Karpas-422 (cell line): ENCODE measurements at places on chromosomes 12 and 14. TPM values are rescaled to one million over a fixed set of nuclear protein-coding genes. Genes with fewer than 3 reads are reported as not detected.

GRCh38 chr14:22427771-22428231 lies 161.2 kb downstream of the DAD1 start:
- peak overlapping the region; percentile 97; the same call in 1 of the 2 replicates for H3K27ac ChIP-seq
- peaks cover 97% of the 10 kb centered on the region for H3K4me1 ChIP-seq
- H3K27me3 ChIP-seq = no peaks in the 10 kb centered on the region
- DNase-seq = no peak
- H3K4me3 ChIP-seq = no peak overlapping the region

The FKBP4 gene
- 76.7 and 98.3 TPM in 2 replicates for total RNA-seq

GRCh38 chr14:75469606-75470237 lies 41.9 kb downstream of the JDP2 start:
- no peak overlapping the region for H3K27ac ChIP-seq
- no peak overlapping the region for H3K4me3 ChIP-seq
- no peak for DNase-seq
- no peaks in the 10 kb centered on the region for H3K27me3 ChIP-seq
- H3K36me3 ChIP-seq = no peaks in the 10 kb centered on the region

DNA sequence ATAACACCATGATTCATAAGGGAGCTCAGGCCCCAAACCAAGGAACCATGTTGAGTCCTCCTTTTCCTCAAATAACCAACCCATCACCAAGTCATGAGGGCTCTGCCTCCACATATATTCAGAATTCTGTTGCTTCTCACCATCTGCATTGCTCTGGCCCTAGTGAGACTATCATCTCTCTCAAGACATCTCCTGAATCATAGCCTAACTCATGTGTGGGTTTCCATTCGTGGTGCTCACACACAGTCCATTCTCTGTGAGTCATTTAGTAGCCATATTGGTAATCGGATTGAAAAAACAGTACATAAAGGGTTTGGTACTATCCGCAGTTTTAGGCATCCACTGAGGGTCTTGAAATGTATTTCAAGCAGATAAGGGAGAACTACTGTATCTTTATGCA lies 5.1 kb upstream of the SLC38A2 start:
- H3K36me3 ChIP-seq = no peaks in the 10 kb centered on the region
- no peak overlapping the region for H3K4me3 ChIP-seq
- no peaks in the 10 kb centered on the region for H3K27me3 ChIP-seq
- DNase-seq = no peak

DNA sequence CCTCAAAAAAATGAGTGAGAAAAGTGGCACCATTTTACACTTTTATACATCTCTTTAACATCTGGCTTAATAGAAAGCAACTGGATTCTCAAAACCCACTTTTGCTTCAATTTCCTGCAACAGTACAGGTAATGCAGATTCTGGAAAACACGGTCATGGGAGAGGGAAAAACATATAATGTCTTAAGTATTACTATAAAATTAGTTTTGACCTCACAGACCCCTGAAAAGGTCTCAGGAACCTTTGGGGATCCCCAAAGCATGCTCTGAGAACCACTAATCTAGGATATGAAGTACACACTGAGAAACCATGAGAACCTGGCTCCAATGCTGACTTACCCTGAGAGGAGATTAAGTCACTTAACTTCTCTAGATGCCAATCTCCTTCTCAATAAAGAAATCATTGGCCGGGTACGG lies 64.7 kb downstream of the PPP2R5E start:
- DNase-seq = no peak
- H3K27me3 ChIP-seq = no peaks in the 10 kb centered on the region
- H3K27ac ChIP-seq = peak overlapping the region; percentile 65
- H3K4me3 ChIP-seq = peak overlapping the region; percentile 38; the same call in 1 of the 2 replicates
- peaks cover 54% of the 10 kb centered on the region for H3K4me1 ChIP-seq

- DNase-seq = no peak
- peaks cover 73% of the 10 kb centered on the region for H3K4me1 ChIP-seq
- no peaks in the 10 kb centered on the region for H3K27me3 ChIP-seq
- H3K36me3 ChIP-seq = peaks cover 4% of the 10 kb centered on the region
- peak overlapping the region; percentile 100 for H3K4me3 ChIP-seq
Observed at GRCh38 chr12:31321897-31322228, 4.1 kb downstream of the SINHCAF start.

DNA sequence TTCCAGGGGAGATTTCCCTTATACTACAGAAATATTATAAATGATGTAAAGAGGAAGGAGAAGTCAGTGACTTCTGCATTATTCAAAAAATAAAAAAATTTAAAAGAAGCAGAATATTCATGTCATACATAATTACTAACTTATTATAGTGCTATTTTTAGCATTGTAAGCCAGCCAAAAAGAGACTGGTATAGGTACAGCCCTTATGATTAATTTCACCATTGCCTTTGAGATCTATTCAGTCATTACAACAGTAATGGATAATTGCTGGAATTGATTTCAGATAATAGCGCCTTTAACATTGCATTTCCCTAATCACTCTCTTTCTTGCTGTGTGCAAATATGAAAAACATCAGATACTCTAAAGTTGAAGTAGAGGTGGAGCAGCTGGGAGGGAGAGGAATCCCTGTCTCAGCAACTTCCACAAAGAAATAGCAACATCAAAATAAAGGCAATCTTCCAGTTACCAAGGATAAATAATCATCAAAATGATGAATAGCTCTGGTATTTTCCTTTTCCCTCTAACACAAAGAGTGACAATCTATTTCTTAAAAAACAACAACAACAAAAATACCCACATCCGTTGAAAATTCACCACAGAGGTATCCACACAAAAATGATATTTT lies 71.8 kb upstream of the OVCH1 start:
- H3K4me3 ChIP-seq = no peak overlapping the region
- H3K27me3 ChIP-seq = no peaks in the 10 kb centered on the region
- DNase-seq = no peak
- no peak overlapping the region for H3K27ac ChIP-seq
- H3K4me1 ChIP-seq = no peaks in the 10 kb centered on the region
- no peaks in the 10 kb centered on the region for H3K36me3 ChIP-seq

DNA sequence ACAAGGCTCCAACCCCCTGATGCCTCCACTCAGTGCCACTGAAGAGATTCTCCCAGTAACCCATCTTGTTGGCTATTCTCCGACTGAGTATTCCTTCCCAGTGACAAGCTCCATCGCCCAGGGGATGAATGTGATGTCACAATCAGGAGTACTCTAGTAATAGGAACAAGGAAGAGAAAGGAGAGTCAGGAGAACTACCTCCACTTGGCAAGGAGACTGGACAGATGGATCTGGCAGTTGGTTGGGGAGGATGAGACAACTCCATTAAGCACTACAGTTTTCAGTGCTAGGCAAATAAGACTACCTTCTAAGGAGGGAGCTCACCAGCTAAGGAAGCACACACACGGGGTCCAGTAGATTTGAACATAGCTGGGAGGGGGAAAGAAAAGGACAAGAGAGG lies 5.3 kb downstream of the RNF41 start:
- no peak overlapping the region for H3K27ac ChIP-seq
- DNase-seq = no peak
- H3K27me3 ChIP-seq = no peaks in the 10 kb centered on the region
- H3K4me3 ChIP-seq = no peak overlapping the region

DNA sequence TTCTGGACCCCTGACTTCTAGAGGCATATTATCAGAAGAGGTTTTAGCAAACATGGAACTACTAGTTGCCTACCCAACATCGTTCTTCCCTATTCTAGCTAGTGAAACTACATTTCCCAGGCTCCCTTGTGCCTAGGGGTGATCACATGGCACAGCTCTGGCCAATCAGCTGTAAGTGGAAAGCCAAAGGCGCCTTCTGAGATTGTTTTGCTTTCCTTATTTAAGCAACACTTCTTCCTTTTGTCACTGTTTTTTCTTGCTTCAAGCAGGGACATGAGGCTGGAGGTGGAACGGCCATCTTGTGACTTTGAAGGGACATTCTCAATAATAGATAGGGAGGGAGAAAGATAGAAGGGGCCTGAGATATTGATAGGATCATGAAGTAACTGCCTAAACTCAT lies 136.7 kb downstream of the ZNF664 start:
- no peaks in the 10 kb centered on the region for H3K36me3 ChIP-seq
- H3K4me3 ChIP-seq = no peak overlapping the region
- H3K27me3 ChIP-seq = no peaks in the 10 kb centered on the region
- H3K4me1 ChIP-seq = no peaks in the 10 kb centered on the region
- DNase-seq = peak; percentile 83

The EGLN3 gene
- 0.22 TPM in 1 of 2 replicates, not detected in the other for total RNA-seq

The AQP6 gene
- total RNA-seq = 0.04 and 0.79 TPM in 2 replicates

The GUCY2C gene
- total RNA-seq = 0.07 and 0.48 TPM in 2 replicates

- DNase-seq = no peak
- no peaks in the 10 kb centered on the region for H3K36me3 ChIP-seq
- no peak overlapping the region for H3K4me3 ChIP-seq
- H3K27ac ChIP-seq = no peak overlapping the region
- H3K4me1 ChIP-seq = no peaks in the 10 kb centered on the region
- H3K27me3 ChIP-seq = no peaks in the 10 kb centered on the region
Observed at GRCh38 chr14:92955381-92955780, 32.4 kb downstream of the CHGA start.

The OR6C2 gene
- not detected in 2 replicates for total RNA-seq

DNA sequence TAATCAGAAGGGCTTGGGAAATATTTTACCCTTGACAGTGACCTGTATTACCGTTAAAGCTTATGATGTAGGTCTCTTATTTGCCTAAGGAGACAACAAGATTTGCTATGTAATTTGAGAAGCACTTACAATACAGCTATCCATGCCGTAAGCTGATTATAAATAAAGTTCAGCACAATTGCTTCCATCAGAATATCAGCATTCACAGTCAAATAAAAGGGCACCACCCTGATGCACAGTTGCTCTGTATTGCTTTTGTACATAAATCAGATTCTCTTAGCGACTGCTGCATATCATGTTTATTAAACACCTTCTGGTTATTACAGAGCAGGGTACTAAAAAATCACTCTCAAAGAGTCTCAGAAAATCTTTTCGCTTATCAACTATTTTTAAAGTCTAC lies 67.3 kb upstream of the VRK1 start:
- no peaks in the 10 kb centered on the region for H3K36me3 ChIP-seq
- H3K4me1 ChIP-seq = peaks cover 17% of the 10 kb centered on the region
- DNase-seq = no peak
- no peaks in the 10 kb centered on the region for H3K27me3 ChIP-seq

The ASPG gene
- total RNA-seq = not detected in 2 replicates

- no peak overlapping the region for H3K27ac ChIP-seq
- no peak overlapping the region for H3K4me3 ChIP-seq
- no peaks in the 10 kb centered on the region for H3K4me1 ChIP-seq
- no peak for DNase-seq
Observed at GRCh38 chr12:82047446-82047845, 288.3 kb upstream of the PPFIA2 start.

GRCh38 chr14:99207456-99207855 lies 64.5 kb downstream of the BCL11B start:
- DNase-seq = no peak
- no peaks in the 10 kb centered on the region for H3K36me3 ChIP-seq
- H3K4me3 ChIP-seq = no peak overlapping the region
- no peaks in the 10 kb centered on the region for H3K27me3 ChIP-seq

DNA sequence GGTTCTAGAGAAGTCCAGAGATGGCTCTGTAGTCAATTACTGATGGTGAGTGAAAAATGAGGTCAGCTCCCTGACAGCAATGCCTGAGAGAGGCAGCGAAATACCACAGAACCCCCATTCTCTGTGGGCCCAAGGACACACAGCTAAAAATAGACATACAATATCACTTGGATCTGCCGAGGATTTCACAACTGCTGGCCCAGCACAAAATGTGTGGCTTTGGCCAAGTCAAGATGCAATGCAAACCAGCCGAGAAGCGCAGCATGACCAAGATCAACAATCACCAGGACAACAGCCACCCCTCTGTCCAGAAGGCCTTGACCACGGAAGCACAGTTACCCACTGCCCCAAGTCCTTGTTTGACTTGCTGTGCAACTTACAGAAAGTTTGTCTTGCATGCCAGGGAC lies 52.2 kb downstream of the CKAP4 start:
- no peak overlapping the region for H3K27ac ChIP-seq
- no peak overlapping the region for H3K4me3 ChIP-seq
- H3K4me1 ChIP-seq = no peaks in the 10 kb centered on the region
- no peak for DNase-seq
- H3K27me3 ChIP-seq = no peaks in the 10 kb centered on the region
- no peaks in the 10 kb centered on the region for H3K36me3 ChIP-seq

DNA sequence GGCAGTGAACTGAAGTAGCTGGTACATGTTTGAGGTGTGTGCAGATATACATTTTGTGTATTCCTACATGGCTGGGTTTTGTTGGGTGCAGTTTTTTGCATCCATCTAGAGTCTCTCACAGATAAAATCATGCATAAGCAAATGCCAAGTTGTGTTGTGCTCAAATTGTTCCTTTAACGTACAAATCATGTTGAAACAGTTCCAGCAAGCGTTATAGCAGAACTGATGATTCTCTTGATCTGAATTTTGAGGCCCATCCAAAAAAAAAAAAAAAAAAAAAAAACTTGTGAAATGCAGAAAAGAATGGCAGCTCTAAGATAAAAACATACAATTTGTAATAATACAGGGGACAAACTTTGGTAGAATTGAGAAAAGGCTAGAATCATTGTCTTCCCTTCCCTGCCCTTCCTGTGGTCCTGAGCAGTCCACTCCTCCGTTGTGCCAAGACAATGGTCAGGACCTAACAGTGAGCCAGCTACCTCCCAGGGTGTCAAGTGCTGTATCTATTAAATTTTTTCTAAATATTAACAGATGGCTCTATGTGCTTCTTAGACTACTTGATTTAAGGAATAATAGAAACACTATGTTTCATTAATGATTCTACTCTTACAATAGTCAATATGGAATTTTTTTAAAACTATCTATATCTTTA lies 122.1 kb downstream of the PLEKHA5 start:
- H3K27me3 ChIP-seq = no peaks in the 10 kb centered on the region
- H3K36me3 ChIP-seq = peaks cover 3% of the 10 kb centered on the region
- DNase-seq = no peak
- peaks cover 7% of the 10 kb centered on the region for H3K4me1 ChIP-seq
- no peak overlapping the region for H3K27ac ChIP-seq
- H3K4me3 ChIP-seq = no peak overlapping the region

The KRT6C gene
- total RNA-seq = not detected in 2 replicates

DNA sequence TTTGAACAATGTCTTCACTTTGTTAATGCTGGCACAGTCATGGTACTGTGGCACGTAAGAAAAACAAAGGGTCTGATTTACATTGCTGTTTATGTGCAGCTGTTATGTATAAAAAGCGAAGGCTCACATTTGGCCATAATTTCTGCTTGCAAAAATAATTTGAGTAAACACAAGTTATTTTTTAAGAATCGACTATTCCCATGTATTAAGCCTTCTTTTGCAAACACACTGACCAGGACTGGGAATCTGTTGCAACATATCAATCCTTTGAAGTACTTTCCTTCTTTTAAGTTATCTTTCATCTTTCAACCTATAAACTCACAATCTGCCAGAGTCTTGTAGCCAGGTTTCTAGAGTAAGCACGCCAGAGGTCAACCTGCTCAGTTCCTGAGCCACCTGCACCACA lies 145.4 kb upstream of the BMP4 start:
- no peaks in the 10 kb centered on the region for H3K4me1 ChIP-seq
- H3K36me3 ChIP-seq = no peaks in the 10 kb centered on the region
- DNase-seq = no peak

- no peak overlapping the region for H3K27ac ChIP-seq
- DNase-seq = no peak
- no peaks in the 10 kb centered on the region for H3K36me3 ChIP-seq
- H3K4me3 ChIP-seq = no peak overlapping the region
- H3K4me1 ChIP-seq = no peaks in the 10 kb centered on the region
- no peaks in the 10 kb centered on the region for H3K27me3 ChIP-seq
Observed at GRCh38 chr12:89975574-89975973, 266.9 kb upstream of the ATP2B1 start.

GRCh38 chr12:92471551-92471950 lies 231.2 kb upstream of the PLEKHG7 start:
- H3K4me3 ChIP-seq = no peak overlapping the region
- no peaks in the 10 kb centered on the region for H3K4me1 ChIP-seq
- no peak for DNase-seq
- H3K27me3 ChIP-seq = no peaks in the 10 kb centered on the region
- no peak overlapping the region for H3K27ac ChIP-seq
